ENCODE measurements at places on chromosomes 3 and 15.

GRCh38 chr15:72086010-72086697 lies 31.8 kb downstream of the MYO9A start:
- no peak for DNase-seq
- no peaks in the 10 kb centered on the region for H3K27me3 ChIP-seq
- H3K27ac ChIP-seq, result no peak overlapping the region
- no peaks in the 10 kb centered on the region for H3K36me3 ChIP-seq
- H3K4me3 ChIP-seq, result no peak overlapping the region

DNA sequence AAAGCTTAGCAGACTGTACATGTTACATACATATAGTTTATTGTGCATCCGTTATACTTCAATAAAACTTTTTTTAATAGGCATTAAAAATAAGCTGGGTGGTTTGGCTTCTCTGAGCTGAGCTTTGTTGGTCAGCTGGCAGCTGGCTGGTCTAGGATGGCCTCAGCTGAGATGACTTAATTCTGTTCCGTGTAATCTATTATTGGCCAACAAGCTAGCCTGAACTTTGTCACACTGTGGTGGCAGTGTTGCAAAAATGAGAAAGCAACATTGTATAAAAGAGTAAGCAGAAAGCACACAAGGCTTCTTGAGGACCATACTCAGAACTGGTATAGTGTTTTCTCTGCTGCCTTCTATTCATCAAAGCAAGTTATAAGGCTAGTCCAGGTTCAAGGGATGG lies 45.2 kb downstream of the CGGBP1 start:
- H3K36me3 ChIP-seq, result no peaks in the 10 kb centered on the region
- H3K4me3 ChIP-seq, result no peak overlapping the region
- no peak for DNase-seq

- no peak for DNase-seq
- H3K4me1 ChIP-seq, result peaks cover 7% of the 10 kb centered on the region
- no peak overlapping the region for H3K4me3 ChIP-seq
- H3K36me3 ChIP-seq, result no peaks in the 10 kb centered on the region
Measured at GRCh38 chr3:40660554-40660953, 135.8 kb downstream of the ZNF621 start.

DNA sequence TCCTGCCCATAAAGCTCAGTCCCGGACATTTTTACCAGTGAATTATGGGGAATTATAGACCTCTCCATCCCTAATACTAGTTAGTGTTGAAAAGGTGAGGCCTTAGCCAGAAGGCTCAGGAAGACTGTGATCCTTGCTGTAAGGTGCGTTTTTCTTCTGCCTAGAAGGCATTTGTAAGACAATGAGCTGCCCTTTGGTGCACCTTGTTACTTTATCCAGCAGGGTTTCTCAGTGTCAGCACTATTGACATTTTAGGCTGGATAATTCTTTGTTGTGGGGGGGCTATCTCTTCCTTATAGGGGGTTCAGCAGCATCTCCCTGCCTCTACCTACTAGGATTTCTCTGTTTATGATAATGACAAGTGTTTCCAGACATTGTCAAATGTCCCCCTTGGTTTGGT lies 108.1 kb upstream of the ABHD17C start:
- H3K4me3 ChIP-seq, result no peak overlapping the region
- peaks cover 65% of the 10 kb centered on the region for H3K36me3 ChIP-seq
- no peak overlapping the region for H3K27ac ChIP-seq
- DNase-seq, result no peak
- no peaks in the 10 kb centered on the region for H3K4me1 ChIP-seq
- H3K27me3 ChIP-seq, result no peaks in the 10 kb centered on the region

GRCh38 chr3:113832477-113833164 lies 6.0 kb upstream of the GRAMD1C start:
- DNase-seq, result no peak
- no peaks in the 10 kb centered on the region for H3K4me1 ChIP-seq
- H3K36me3 ChIP-seq, result no peaks in the 10 kb centered on the region
- no peaks in the 10 kb centered on the region for H3K27me3 ChIP-seq

GRCh38 chr3:126161309-126161708 lies 19.1 kb downstream of the ALDH1L1 start:
- no peaks in the 10 kb centered on the region for H3K27me3 ChIP-seq
- H3K36me3 ChIP-seq, result peaks cover 28% of the 10 kb centered on the region
- H3K4me1 ChIP-seq, result peaks cover 10% of the 10 kb centered on the region
- no peak overlapping the region for H3K4me3 ChIP-seq
- no peak overlapping the region for H3K27ac ChIP-seq
- DNase-seq, result no peak

DNA sequence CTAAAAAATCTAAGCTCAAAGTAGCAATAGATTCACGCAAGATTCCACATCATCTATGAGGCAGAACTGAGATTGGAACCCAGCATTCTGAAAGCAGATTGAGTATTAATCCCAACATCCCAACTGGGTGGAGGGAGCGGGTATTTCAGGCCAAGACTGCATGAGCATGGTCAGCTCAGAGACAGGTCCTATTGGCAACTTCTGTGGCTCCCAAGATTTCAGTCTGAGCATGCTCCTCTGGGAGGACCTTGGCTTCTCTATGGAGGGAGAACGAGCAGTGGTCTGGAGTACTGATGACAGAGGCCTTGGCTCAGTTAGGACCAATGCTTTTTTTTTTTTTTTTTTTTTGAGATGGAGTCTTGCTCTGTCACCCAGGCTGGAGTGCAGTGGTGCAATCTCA lies 4.0 kb upstream of the ITGA11 start:
- H3K27me3 ChIP-seq, result peaks cover 31% of the 10 kb centered on the region
- no peak overlapping the region for H3K27ac ChIP-seq
- no peaks in the 10 kb centered on the region for H3K36me3 ChIP-seq
- H3K4me1 ChIP-seq, result peaks cover 16% of the 10 kb centered on the region
- H3K4me3 ChIP-seq, result no peak overlapping the region
- DNase-seq, result no peak
